ENCODE measurements at places on chromosomes 7 and 10.
A peak's percentile ranks its signal among the peaks of the same experiment; 100 is the strongest.

- no peak for DNase-seq
Observed at GRCh38 chr7:84250452-84250851, 55.9 kb upstream of the SEMA3A start.

DNA sequence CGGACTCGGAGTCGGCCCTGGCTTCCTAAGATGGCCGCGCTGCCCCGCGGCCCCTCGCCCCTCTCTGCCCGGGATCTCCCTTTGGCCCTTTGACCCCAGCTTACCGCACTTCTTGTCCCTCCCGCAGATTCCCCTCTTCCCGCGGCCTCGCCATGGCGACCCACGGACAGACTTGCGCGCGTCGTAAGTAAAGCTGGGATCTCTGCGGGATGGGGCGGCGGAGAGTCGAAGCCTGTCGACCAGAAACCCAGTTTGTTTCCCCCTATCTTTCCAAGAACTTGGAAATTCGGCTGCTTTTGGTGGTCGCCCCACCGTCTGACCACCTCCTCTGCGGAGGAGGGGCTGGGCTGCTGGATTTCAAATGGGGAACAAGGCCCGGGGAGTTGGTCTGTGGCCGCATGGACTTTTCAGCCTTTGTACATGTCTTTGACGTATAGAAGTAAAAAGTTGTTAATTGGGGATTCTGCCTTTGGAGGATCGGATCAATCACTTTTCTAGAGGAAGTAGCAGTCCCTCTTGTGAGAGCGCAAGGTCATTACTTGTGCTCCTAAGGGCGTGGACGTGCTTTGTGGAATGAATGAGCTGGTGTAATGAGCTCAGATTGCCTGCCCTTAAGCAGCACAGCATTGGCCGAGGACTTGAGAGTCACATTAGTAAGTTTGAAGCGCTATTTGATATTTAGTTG lies 553 bp downstream of the VDAC2 start:
- peak; percentile 69 for DNase-seq

DNA sequence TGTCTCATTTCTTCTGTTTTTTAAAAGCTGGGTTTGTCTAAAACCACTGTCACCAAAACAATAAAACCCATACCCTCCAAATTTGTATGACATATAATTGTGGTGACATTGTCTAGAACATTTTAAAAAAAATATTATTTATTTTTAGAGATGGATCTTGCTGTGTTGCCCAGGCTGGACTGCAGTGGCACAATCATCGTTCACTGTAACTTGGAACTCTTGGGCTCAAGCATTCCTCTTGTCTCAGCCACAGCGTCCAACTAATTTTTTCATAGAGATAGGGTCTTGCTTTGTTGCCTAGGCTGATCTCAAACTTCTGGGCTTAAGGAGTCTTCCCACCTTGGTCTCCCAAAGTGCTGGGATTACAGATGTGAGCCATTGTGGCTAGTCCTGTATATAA lies 116.5 kb downstream of the CCNY start:
- no peak for DNase-seq

GRCh38 chr7:37151741-37152413 lies 296.8 kb downstream of the ELMO1 start:
- DNase-seq: no peak

- DNase-seq: no peak
Observed at GRCh38 chr10:6408799-6409198, 171.3 kb downstream of the PRKCQ start.

DNA sequence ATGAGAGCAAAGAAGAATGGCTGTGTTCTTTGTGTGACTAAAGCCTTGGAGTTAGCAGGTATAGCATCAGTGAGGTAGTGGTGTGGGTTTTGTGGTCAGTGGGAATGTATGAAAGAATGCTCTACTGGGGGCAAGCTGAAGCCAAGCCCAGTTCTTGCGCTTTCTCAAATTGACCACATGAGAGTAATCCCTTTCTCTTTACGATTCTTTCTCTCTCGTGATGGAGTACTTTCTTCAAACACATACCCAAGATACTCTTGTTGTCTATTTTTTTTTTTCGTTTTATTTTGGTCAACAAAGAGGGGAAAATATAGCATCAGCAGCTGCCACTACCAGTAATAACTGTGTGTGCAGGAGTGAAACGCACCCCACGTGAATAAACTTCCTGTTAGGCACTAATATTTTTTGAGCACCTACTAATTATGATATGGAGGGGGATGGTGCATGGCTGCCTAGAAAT lies 8.4 kb upstream of the PANK1 start:
- DNase-seq: peak; percentile 93

All from choroid plexus epithelial cell (primary cell).